Foreskin fibroblast (primary cell): ENCODE measurements at places on chromosomes 2 and 18.
A peak's percentile ranks its signal among the peaks of the same experiment; 100 is the strongest.

- no peak for DNase-seq
Observed at GRCh38 chr18:2027016-2027415, 544.3 kb downstream of the METTL4 start.

DNA sequence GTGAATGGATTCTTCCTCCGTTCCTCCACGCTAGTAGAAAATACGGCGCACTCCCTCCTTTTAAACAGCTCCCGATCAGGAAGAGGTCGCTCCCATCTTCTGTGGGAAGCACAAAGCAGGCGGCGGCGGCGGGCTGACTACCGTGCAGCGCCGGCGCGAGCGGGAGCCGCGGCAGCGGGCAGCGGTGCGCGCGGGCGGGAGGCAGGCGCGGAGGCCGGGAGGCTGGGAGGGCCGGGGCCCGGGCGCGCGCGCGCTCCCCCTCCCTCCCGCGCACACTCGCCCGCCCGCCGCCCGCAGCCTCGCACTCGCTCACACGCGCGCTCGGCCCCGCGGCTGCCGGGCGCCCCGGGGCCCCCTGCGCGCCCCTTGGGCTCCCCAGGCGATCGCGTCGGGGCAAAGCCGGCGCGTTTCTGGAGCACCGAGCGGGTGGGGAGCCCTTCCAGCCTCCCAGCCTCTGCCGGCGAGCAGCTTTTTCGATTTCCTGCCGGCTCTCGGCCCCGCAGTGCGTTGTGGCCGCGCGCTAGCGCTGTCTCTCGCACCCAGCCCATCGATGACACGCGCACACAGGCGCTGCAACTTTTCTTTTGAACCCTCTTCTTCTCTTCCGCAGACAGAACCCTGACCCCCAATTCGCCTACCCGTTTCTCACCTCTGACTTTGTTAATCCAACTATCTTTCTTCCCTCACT, at the start of gene SLC8A1:
Gene SLC8A1 (minus strand): TSS at position 173 of the 688 bp plus-strand sequence.
- DNase-seq, result no peak

GRCh38 chr2:64228126-64228678, 84.0 kb upstream of the PELI1 start:
- peak; percentile 60 for DNase-seq

DNA sequence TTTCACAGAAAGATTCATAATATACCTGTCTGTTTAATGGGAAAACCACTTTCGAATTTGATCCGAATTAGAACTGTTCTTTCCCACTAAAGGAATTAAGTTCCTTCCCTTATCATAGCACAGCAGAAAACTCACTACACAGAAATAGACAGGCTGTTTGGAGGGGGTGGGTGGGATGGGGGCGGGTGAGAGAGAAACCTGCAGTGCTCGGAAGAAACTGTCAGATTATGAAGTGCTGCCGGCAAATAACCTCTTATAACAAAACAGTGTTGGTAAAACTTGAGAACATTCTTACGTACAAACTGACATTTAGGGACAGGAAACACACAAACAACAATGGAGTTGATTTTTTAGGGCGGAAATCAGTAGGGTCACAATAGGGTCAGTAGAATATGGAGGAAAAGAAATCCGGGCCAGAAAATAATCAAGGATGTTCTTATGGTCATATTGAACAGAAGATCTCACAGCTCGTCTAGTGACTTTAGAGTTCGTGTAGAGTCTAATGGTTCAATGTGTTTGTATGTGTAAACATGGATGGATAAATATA, 756.0 kb upstream of the LRATD1 start:
- DNase-seq, result no peak

GRCh38 chr2:56754066-56754615, 570.4 kb downstream of the CCDC85A start:
- no peak for DNase-seq
